DMS 273 treated with DMSO at 0.1 percent for 48 hours (cell line): ENCODE measurements at places on chromosomes 6 and 20.

DNA sequence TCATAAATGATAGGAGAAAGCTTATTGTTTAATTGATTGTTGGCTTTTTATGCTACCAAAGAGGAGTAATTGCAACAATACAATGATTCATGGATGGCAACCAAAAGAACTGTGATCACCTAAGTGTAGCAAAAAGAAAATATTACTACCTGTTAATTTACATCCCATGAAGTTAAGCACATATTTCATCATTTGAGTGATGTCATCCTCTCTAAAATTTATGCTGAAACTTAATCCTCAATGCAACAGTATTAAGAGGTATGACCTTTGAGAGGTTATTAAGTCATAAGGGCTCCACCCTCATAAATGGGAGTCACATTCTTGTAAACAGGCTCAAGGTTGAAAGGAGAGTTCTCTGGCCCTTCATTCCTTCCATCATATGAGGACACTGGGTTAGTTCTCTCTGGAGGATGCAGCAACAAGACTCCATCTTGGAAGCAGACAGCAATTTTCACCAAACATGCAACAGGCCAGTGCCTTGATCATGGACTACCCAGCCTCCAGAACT is 190.6 kb upstream of the GRIK2 start:
- DNase-seq = no peak

DNA sequence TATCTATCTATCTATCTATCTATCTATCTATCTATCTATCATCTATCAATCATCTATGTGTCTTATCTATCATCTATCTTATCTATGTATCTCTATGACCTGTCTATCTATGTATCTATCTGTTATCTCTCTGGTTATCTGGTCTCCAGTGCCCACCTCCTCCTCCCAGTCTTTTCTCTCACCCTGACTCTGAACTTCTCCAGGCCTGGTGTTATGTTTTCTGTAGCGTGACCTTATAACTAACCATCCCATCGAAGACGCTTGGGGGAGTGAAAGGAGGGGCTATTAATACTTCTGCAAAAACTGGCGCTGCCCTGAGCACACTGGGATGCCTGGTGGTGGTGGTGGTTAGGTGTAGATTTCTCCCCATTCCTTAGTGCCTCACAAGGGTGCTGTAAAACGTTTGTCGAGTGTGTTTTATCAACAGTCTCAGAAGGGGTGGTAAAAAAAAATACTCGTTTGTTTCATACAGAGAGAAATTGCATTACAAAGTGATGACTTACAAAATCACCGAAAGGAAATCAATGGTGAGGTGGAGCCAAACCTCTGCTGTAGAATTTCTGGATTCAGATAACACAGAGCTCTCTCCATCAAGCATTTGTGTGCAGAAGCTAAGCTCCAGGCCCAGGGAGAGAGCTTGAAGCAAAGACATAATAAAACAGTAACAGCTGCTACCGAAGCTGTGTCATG is 156.2 kb downstream of the BCAS1 start:
- no peak for DNase-seq

DNA sequence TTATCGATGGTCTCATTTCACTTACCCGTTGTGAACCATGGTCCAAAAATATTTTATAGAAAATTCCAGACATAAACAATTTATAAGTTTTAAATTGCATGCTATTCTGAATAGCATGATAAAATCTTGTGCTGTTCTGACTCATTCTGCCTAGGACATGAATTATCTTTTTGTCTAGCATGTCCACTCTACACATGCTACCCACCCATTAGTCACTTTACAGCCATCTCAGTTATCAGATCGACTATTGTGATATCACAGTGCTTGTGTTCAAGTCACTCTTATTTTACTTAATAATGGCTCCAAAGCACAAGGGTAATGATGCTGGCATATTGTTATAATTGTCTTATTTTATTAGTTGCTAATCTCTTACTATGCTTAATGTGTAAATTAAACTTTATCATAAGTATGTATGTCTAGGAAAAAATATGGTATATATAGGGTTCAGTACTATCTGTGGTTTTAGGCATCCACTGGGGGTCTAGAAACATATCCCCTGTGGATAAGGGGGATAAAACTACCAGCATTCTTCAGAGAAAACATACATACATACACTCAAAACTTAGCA is 252.0 kb upstream of the HTR1E start:
- no peak for DNase-seq

GRCh38 chr6:117915846-117916245 is 8.8 kb downstream of the SLC35F1 start:
- no peak for DNase-seq

DNA sequence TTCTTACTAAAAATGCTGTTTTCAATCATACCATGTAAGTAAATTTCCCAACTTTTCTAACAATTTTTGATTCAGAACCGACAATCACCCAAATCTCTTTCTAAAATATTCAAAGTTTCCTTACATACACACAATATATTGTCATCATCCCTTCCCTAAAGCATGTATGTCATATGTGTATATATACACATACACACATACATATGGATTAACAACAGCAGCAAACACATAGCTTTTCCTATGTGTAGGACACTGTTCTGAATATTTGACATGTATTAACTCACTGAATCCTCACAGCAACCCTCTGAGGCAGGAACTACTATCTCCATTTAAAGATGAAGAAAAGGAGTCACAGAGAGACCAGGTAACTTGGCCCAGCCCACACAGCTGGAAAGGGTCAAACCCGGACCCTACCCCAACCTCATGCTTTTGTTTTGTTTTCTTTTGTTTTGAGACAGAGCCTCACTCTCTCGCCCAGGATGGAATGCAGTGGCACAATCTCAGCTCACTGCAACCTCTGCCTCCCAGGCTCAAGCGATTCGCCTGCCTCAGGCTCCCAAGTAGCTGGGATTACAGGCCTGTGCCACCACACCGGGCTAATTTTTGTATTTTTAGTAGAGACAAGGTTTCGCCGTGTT is 7.2 kb downstream of the FYN start:
- DNase-seq = no peak

DNA sequence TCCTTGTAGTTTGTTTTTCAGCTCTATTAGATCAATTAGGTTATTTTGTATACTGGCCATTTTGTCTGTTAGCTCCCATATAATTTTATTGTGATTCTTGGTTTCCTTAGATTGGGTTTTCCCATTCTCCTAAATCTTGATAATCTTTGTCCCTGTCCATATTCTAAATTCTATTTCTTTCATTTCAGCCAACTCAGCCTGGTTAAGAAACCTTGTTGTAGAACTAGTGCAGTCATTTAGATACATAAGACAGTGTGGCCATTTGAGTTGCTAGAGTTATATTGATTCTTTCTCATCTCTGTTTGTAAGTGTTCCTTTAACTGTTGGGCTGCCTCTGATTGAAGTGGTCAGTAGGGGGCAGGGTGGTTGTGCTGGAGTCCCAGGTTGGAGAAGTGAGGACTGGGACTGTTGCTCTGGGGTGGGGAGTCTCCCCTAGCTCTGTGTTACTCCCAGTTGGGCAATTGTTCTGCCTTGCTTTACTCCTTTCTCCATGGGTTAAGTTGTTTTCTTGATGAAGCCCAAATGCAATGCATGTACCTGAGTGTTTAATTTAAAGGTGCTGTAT is 98.8 kb upstream of the NRN1 start:
- DNase-seq = no peak

GRCh38 chr6:110687326-110687725 is 127.9 kb downstream of the CDK19 start:
- DNase-seq = no peak

DNA sequence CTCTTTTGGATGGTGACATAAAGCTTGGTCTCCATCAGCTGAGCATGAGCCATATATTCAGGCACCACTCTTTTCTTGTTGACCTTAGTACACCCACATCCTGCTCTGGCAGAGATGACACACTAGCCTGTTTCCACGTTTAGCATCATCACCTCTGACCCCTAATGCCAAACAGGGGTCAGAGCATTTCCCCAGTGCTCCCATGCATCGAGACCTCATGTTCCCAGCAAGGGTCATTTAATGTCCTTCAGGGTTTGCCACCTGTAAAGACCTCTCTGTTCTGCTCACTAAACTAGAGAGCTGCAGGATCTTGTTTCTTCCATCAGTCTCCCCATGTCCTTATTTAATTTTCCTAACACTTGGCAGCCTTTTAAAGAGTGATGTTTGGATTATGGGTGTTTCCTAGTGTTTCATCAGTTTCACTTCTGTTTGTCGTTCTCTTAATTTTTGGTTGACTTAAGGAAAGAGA is 97.5 kb downstream of the AIG1 start:
- no peak for DNase-seq

GRCh38 chr6:98054453-98054852 is 771.4 kb upstream of the MMS22L start:
- no peak for DNase-seq

- no peak for DNase-seq
These were observed 71.5 kb downstream of the PKHD1 start for GRCh38 chr6:52015953-52016352.

DNA sequence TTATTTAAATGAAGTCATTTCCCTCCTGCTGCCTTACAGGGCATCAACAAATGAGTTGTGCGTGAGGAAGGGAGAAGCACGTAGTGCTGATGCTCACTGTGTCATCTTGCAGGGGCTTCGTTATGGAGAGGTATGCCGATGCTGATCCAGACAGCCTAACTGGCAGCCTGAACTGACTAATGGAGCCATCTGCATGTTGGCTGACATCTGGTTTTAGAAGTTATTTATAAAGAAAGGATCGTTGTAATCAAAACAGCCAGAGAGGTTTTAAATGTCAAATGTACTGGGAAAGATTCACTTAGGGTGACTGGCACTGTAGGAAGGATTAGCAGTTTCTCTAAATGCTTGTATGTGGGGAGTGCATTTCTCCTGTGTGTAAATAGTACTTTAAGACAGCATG is 54.6 kb downstream of the FARS2 start:
- DNase-seq = peak; percentile 62
